Right ventricle myocardium superior (tissue), 1 donor: ENCODE measurements at places on chromosomes 7 and 10.

- DNase-seq: peak; percentile 37
Measured at GRCh38 chr7:949021-949934, 5.2 kb downstream of the ADAP1 start.

DNA sequence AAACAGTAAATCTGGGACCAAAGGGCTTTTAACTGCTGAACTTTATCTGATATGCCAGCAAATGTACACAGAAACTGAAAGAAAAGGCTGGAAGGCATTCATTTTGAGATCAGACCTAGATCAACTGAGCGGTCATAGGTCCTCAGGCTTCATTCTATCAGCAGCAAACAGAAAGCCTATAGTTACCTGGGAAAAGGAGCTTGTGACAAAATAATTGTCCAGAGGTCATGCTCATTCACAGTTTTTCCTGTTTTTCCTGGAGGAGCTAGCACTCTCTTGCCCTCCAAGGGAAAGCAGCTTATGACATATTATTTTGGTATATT is 320.2 kb downstream of the AHR start:
- no peak for DNase-seq

GRCh38 chr7:150959739-150960734 is 18.1 kb downstream of the KCNH2 start:
- peak; percentile 33 for DNase-seq

GRCh38 chr10:123858907-123859652 is 32.5 kb downstream of the CPXM2 start:
- no peak for DNase-seq

DNA sequence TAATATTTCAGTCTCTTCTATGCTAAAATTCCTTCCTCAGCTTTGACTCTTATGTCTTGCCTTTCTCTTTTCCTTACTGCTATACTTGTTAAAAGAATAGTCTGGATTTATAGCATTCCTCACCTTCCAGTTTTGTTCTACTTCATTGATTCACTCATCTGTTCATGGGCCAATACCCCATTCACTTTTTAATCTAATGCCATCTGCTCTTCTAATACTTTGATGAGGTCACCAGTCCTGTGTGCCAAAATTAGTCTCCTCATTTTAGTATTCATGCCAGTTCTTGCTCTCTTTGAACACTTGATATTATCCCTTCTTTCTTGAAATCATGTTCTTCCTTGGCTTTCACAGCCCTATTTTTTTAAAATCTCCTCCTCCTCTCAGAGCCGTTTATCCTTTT is 19.3 kb downstream of the STK17A start:
- DNase-seq: no peak

- DNase-seq: no peak
Measured at GRCh38 chr10:34854147-34854601, 39.1 kb upstream of the PARD3 start.

GRCh38 chr10:100655760-100656421 is 89.5 kb upstream of the PAX2 start:
- no peak for DNase-seq

GRCh38 chr7:124275411-124275810 is 242.5 kb upstream of the TMEM229A start:
- no peak for DNase-seq

- DNase-seq: no peak
Measured at GRCh38 chr7:79984210-79984609, 150.4 kb upstream of the GNAI1 start.

DNA sequence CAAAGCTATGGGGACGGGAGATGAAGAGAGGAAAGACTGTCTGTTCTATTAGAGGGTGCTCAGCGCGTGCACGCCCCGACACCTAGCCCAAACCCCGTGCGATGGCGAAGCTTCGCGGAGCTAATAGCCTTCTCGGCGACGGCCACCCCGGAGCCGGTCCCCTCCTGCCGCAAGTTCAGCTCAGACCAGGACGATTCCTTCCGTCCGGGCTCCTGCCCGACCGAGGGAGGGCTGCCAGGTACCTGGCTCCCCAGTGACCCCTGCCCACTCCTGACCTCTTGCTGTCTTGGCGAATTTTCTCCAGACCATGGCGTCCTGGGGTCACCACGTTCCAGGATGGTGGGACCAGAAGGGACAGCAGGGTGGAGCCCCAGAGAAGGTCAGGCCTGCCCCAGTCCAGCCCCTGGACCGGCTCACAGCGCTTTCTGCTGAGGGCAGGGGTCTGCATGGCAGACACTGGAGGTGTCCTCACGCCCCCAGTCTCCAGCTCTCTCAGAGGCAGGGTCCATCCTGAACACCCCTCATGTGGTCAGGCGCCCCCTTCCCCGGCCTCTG is 36.7 kb downstream of the UNCX start:
- no peak for DNase-seq

GRCh38 chr7:56105508-56105907 is 768 bp downstream of the CHCHD2 start:
- no peak for DNase-seq

GRCh38 chr7:28958235-28958979 is at the start of gene TRIL:
TSS of gene TRIL (minus strand) at chr7:28958330. CDS start at chr7:28958046, 284 bp downstream.
- DNase-seq: peak; percentile 91

DNA sequence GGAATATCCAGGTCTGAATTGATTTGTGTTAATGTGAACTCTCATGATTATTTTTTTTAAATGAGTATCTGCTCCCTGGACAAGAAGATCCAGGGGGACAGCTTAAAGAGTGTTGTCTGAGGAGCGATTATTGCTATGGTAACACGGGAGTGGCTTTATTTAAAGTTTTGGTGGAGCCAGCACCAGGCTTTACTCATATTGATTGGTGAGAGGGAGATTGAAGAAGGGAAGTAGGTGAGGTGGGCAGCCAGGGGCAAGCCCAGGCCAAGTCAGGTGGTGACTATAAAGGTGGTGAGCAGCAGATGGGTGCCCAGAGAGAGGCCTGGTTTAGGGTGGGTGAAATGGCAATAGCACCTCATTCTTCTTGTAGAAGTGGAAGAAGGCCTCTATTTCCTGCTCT is 10.2 kb upstream of the AGR2 start:
- no peak for DNase-seq

GRCh38 chr7:55536619-55537457 is 35.5 kb downstream of the VOPP1 start:
- DNase-seq: no peak

- DNase-seq: no peak
Measured at GRCh38 chr10:89540420-89540949, 5.1 kb upstream of the SLC16A12 start.

DNA sequence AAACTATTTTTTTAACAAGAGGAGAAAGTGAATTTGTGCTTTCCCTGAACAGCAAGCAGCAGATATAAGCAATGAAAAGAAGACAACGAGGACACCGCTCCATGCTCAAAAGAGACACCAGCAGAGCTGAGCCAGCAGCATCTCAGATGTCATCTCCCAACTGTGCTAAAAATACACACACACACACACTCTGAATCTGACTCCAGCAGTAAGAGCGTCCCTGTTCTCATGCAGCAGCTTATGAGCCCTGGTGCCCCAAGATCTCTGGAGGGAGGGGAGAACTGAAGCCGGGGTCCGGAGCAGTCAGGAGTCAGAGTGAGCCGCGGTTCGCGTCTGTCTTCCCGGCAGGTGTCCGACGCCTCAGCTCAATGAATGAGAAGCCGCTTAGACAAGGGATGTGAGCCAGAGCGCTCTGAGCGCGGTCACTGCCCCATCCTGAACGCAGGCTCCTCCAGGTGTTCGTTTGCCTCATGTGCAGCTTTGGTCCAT is 49.2 kb downstream of the SVIL start:
- peak; percentile 57 for DNase-seq

GRCh38 chr7:102150266-102150665 is 136.4 kb upstream of the SH2B2 start:
- no peak for DNase-seq

GRCh38 chr10:98391578-98391991 is 23.4 kb downstream of the PYROXD2 start:
- DNase-seq: peak; percentile 83

DNA sequence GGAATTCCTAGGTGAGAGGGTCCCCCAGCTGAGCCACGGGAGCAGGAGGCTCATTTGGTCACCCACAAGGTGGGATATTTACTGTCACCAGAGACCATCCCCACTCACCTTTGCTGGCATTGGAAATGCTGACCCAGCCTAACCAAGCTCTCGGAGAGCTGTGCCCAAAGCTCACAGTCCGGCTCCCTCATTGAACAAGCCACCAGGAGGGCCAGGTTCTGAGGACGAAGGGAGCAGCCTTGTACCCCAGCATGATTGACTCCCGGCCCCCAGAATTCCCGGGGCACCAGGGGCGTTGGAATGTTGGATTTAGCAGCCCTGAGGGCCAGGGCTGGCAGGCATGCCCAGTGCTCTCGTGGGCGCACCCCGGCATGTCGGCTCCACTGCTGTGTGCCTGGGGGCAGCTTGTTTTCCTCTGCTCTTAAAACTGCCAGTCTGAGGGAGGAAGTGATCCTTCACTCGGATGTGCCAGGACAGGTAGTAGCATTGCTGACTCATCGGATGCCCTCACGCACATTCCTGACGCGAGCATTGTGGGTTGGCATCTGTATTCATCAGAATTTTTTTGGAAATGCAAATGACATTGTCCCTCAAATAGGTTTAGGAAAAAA is 23.3 kb downstream of the CLIP2 start:
- no peak for DNase-seq

- no peak for DNase-seq
Measured at GRCh38 chr10:132427939-132428367, 31.0 kb downstream of the PWWP2B start.

- no peak for DNase-seq
Measured at GRCh38 chr10:129690248-129691070, 223.4 kb downstream of the MGMT start.

GRCh38 chr10:8453587-8453986 is 399.1 kb downstream of the GATA3 start:
- DNase-seq: peak; percentile 53

DNA sequence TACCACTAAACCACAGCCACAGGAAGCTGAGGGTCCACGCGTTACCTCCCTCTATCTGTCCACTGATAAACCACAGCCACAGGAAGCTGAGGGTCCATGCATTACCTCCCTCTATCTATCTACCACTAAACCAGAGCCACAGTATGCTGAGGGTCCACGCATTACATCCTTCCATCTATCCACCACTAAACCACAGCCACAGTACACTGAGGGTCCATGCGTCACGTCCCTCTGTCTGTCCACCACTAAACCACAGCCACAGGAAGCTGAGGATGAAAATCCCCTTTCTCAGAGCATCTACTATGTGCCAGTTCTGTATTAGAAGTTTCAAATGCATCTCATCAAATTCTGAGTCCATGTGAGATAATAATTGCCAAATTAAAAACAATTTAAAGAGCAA is 589.3 kb downstream of the DNAJB6 start:
- DNase-seq: no peak

DNA sequence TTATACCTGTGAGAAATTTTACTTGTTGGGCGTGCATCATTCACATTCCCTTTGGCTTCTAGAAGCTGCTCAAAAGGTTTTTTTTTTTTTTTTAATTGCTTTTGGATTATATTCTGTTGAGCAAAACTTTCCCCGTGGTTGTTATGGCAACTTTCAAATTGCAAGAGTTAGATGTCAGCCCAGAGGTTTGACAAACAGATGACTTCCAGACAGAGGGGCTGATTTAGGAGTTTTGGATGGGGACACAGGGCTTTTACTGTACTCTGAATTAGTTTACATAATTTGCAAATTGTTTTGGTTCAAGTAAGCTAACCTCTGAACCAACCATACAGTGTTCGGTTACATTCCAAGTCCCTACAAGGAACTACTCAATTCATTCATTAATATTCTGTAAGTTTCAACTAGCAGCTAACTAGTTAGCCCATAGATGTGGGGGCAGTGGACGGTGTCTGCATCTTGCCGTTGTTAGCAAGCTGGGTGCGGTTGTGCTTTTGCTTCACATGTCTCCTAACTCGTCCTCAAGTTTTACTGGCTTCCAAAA is 66.4 kb upstream of the JAZF1 start:
- DNase-seq: no peak

- DNase-seq: no peak
Measured at GRCh38 chr7:107879400-107880035, 11.5 kb upstream of the DLD start.

DNA sequence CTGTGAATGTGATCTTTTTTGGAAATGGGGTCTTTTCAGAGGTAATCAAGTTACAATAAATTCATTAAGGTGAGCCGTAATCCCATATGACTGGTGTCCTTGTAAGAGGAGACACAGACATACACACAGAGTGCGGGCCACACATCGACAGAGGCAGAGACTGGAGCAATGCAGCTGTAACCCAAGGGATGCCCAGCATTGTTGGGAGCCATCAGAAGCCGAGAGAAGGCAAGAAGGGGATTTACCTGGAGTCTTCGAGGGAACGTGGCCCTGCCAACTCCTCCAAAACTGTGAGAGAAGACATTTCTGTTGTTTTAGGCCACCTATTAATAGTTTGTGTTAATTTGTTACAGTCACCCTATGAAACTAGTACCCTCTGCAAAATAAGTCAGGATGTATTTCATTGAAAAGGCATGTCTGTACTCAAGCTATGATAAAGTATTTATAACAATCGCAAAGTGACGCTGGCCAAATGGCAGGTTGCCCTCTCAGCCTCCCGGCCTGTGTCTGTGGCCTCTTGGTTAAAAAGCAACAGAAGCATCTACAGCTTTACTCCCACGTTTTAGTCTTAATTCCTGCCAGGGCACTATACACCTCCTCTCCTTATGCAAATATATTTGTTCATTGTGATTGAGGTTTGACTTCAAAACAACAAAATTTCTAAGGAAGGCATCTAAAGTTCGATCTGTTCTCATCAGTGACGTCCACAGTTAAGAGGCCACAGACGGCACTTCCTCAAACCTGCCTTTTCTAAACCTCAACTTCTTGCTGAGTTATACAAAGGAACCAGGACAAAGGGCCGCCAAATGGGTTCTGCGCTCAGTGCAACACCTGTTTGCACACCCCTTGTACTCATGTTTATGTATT is 46.8 kb downstream of the HIPK2 start:
- DNase-seq: peak; percentile 85

- DNase-seq: no peak
Measured at GRCh38 chr7:93238748-93239147, 6.6 kb downstream of the VPS50 start.

DNA sequence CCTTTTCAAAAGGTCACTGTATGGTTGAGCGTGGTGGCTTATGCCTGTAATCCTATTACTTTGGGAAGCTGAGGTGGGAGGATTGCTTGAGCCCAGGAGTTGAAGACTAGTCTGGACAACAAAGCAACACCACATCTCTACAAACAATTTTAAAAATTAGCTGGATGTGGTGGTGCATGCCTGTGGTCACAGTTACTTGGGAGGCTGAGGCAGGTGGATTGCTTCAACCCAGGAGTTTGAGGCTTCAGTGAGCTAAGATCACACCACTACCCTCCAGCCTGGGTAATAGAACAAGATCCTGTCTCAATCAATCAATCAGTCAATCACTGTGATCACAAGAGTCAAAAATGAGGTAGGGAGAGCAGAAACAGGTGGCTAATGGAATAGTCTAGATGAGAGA is 97.0 kb downstream of the SUGCT start:
- DNase-seq: no peak

GRCh38 chr7:151709141-151710038 is 167.5 kb downstream of the PRKAG2 start:
- no peak for DNase-seq
